Anterior cingulate cortex (tissue), 58 donors: ENCODE measurements at places on chromosomes 6 and 20.

DNA sequence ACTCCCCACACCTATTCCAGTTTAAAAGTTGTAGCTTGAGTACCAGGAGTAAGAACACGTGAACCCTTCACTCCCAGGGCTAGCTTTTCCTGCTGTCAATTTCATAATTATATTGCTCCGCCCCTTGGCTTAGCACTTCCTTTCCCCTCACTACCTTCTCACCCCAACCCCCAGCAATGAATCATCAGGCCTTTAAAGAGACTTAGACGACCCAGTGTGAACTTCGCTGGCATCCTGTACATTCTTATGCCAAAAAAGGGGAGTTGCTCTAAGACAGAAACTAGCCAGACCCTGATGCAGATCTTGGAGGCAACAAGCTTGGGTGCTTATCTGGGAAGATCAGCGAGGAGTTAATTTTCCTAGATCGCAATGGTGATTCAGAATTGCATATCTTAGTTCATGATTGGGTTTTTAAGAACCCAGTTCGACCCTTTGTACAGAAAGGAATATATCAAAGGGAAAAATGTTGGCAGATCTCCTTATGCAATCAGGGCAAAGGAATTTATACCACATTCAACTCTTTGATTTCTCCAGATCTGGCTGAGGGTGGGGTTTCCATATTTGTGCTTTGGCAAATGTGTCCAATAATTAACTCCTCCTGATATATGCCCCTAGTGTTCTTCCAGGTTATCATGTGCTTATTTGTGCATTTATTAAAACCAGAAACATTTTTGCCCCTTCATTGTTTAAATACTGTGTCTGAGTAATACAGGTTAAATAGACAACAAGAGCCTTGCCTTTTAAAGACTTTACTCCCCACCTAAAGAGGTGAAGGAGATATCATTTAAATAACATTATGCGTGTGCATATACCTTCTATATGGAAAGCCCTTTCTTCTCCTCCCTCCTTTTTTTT lies 8.1 kb upstream of the ATXN1 start:
- DNase-seq: no peak

DNA sequence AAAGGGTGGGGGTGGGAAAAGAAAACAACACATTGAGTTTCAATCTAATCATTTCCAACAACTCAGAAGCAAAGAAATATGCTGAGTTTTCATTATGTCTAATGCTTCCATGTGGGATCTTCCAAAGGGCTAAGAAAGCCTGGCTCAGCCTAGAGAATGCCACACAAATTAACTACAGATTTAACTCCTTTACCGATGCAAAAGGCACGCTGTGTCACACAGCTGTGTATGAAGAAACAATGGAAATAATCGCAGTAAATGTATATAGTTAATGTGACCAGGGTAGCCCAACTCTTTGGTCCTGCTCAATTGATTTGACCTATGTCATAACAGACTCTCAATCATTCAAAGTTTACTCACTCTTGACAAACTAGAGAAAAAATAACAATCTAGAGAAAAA lies 17.8 kb downstream of the B4GALT5 start:
- no peak for DNase-seq

GRCh38 chr6:39204646-39205244 lies 24.5 kb downstream of the KCNK5 start:
- no peak for DNase-seq

- peak; percentile 54 for DNase-seq
Measured at GRCh38 chr6:3750317-3751076, 1.0 kb downstream of the PXDC1 start.

GRCh38 chr6:134910593-134910935 lies 39.3 kb downstream of the ALDH8A1 start:
- DNase-seq: no peak

GRCh38 chr6:43628393-43629103 lies 516 bp downstream of the GTPBP2 start:
- DNase-seq: no peak

GRCh38 chr6:12097791-12098190 lies 85.7 kb downstream of the HIVEP1 start:
- no peak for DNase-seq

DNA sequence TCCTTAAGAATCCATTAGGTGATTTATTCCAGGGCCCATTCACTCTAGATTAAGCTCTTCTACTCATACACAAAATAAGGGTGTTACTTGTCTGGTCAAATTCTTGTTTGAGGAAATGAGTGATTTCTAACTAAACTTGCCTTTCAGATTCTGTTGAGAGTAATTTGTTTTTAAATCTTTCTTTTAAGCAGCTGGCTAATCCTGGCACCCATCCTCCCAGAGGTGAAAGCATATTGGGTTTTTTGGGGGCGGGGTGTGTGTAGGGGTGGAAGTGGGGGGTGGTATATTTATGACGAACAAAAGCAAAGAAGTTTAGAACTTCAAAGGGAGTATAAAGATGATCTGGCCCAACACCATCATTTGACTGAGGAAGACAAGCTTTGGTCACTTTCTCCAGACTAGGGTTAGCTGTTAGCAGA lies 94.7 kb downstream of the RTN4IP1 start:
- no peak for DNase-seq

- no peak for DNase-seq
Measured at GRCh38 chr6:16576451-16577368, 184.6 kb downstream of the ATXN1 start.

DNA sequence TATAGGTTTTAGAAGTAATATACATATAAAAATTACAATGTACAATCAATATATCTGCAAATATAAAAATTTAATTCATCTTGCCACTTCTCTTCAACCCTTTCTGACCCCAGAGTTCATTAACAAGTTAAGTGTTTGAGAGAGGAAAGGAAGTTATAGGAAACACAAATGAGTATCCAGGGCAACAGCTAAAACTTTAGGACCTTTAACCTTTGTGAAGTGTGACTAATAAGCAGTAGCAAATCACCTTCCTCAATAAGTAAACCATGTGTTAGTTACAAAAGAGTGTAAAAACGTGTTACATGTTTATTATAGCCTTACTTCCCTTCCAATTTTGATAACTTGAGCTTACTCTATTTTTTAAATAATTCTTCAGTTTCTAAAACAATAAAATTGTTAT lies 73.4 kb upstream of the SIM1 start:
- no peak for DNase-seq

DNA sequence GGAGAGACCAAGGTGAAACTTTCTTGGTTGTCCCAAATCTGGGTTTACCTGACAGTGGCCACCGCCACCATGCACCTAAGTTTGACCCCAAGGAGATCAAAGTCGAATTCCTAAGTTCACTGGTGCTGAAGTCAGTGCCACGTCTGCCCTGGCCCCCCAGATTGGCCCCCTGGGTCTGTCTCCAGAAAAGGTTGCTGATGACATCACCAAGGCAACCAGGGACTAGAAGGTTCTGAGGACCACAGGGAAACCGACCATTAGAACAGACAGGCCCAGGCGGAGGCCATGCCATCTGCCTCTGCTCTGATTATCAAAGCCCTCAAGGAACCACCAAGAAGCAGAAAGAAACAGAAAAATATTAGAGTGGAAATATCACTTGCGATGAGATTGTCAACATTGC lies 91.2 kb downstream of the DLL1 start:
- no peak for DNase-seq

- DNase-seq: no peak
Measured at GRCh38 chr6:47111685-47112084, 69.6 kb upstream of the ADGRF1 start.

DNA sequence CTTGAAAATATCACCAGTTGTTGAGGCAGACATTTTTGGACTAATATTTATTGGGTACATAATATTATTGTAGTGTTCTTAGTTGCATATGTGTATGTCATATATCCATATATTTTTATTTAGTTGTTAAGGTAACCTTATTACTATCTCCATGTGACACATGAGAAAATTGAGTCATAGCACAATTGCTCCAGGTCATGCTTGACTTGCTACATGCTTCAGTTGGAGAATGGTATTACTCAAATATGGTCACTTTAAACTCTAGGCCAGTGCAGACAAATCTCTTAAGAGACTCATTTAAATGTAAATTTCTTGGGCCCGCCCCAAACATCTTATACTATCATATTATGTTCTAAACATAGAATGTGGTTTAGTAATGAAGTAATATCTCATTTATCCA lies 246.1 kb downstream of the RIMS1 start:
- no peak for DNase-seq

GRCh38 chr6:129015721-129016120 lies 132.8 kb downstream of the LAMA2 start:
- no peak for DNase-seq

DNA sequence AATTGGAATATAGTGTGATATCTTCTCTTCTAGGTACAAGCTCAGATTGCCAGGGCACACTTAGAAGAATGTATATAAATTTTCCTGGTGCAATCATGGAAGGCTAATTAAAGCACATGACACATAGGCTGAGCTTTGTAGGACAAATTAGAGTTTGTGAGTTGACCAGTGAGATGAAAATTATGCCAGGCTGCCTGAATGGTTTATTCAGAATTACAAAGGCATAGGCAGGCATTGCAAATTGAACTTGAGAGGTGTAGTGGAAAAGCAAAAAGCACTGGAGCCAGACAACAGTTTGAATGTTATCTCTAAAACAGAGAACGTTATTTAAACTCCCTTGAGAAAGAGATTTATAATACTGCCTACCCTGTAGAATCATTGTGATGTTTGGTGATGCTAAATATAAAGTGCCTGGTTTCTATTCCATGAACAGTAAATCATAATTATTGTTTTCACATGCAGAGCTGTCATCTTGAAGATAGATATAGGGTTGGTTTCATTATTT lies 712.1 kb downstream of the TBC1D32 start:
- DNase-seq: no peak

DNA sequence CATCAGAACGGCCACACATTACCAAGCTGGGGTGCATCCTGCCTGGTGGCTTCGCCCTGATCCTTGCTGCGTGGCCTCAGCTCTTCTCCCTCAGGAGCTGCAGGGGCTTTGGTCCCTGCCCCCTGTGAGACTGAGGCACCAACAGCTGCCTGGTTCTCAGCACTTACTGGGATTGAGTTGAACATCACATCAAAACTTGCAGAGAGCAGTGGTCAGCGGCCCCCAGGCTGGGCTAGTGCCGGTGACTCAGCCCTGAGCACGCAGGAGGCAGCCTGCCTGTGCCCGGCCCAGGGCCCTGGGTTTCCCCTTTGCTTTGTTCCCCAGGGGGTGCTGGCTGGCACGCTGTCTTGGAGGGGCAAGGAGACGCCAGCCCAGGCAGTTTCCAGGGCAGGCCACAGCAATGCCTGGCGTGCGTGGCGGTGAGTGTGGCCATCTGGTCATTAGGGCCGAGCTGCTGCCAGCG lies 63.3 kb downstream of the DLL1 start:
- DNase-seq: peak; percentile 48

DNA sequence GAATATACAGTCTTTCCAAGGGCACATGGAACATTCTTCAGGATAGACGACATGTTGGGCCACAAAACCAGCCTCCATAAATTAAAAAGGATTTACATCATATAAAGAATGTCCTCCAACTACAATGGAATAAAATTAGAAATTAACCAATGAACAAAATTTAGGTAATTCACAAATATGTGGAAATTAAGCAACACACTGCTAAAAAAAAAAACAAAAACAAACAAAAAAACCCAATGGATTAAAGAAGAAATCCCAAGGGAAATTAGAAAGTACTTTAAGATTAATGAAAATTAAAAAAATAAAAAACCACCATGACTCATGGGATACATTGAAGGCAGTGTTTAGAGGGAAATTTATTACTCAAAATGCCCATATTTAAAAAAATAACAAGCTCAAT lies 21.4 kb upstream of the NT5E start:
- DNase-seq: no peak

GRCh38 chr6:110265273-110265672 lies 85.0 kb downstream of the CDC40 start:
- no peak for DNase-seq

- no peak for DNase-seq
Measured at GRCh38 chr20:19940988-19941460, 76.1 kb upstream of the NAA20 start.

GRCh38 chr6:41720262-41720620 lies 15.2 kb downstream of the TFEB start:
- no peak for DNase-seq

- DNase-seq: no peak
Measured at GRCh38 chr6:168156742-168157265, 77.8 kb upstream of the FRMD1 start.

DNA sequence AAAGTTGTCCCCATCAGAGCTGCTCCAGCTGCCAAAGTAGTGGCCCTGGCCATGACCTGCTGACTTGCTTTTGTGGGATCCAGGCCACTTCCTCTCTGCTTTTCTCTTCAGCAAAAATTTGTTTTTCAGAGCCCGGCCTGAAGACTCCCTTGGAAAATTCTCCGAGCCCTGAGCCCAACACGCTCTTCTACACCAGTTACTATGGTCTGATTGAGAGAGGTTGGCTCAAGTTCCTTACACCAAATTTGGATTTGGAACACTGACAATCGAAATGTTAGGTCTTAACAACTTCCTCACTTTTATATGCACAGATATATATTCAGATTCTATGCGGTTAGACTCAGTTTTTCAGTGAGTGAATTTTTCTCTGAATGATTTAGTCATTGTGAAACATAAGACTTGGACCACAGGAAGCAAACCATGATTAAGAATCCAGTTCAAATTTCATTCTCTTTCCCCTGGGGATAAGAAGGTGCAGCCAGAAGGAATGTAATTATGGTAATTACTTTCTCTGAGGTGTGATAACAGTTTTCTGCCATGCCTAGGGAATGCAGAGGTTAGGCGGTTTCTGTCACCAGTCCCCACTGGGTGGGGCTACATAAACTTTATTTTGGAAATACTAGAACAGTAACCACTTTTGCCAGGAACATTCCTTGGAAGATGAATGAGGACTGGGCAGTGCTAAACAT lies 365.2 kb downstream of the SYNE1 start:
- DNase-seq: no peak

DNA sequence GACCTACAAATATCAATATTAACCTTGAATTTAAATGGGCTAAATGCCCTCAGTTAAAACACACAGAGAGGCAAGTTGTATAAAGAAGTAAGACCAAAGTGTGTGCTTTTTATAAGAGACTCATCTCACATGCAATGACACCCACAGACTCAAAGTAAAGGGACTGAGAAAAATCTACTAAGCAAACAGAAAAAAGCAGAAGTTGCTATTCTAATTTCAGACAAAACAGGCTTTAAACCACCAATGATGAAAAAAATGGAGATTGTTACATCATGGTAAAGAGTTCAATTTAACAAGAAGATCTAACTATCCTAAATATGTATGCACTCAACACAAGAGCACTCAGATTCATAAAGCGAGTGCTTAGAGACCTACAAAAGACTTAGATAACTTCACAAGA lies 741.9 kb upstream of the MARCKS start:
- DNase-seq: no peak

GRCh38 chr6:166809721-166810120 lies 146.6 kb downstream of the RNASET2 start:
- no peak for DNase-seq
